Esophagus squamous epithelium (tissue), 5 donors: ENCODE measurements at places on chromosomes 7 and 10.

- DNase-seq, result no peak
These were observed 111.5 kb downstream of the NPY start for GRCh38 chr7:24395512-24395911.

GRCh38 chr7:116548506-116548905, 23.7 kb downstream of the CAV1 start:
- no peak for DNase-seq

- no peak for DNase-seq
These were observed 7.5 kb downstream of the AGK start for GRCh38 chr7:141558544-141559183.

DNA sequence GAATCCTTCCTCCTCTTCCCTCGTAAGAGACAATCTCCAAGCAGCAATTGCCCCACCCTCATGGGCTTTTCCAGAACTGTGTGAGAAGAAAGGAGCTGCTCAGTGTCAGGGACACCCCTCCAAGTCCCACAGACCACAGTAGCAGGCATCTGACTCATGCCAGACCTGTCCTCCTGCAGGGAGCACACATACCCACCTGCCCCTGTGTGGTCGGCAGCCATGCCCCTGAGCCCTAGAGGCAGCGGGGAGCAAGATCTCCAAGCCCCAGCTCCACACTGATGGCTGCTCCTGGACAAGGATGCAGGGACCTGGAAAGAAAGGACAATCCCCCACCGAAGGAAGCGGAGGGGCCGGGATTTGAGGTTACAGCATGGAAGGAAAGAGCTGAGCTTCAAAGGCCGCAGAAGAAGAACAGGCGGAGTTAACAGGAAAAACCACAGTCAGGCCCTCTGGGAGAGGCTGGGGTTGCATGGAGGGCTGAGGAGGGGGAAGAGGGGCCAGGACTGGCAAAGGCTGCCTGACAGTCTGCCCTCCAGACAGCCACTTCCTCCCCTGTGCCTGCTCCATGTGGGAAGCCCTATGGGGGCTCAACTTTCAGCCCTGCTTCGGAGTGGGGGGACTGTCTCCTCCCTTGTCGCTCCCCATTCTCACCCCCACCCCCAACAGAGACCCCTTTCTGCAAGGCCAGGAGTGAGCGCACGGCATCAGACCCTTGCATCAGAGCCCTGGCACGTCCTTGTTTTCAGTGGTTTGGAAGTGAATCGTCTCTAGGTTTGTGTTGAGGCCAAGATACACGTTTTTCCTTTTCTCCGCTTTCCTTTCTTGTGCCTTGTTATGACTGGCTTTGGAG, 46.8 kb downstream of the ASB13 start:
- DNase-seq, result no peak

DNA sequence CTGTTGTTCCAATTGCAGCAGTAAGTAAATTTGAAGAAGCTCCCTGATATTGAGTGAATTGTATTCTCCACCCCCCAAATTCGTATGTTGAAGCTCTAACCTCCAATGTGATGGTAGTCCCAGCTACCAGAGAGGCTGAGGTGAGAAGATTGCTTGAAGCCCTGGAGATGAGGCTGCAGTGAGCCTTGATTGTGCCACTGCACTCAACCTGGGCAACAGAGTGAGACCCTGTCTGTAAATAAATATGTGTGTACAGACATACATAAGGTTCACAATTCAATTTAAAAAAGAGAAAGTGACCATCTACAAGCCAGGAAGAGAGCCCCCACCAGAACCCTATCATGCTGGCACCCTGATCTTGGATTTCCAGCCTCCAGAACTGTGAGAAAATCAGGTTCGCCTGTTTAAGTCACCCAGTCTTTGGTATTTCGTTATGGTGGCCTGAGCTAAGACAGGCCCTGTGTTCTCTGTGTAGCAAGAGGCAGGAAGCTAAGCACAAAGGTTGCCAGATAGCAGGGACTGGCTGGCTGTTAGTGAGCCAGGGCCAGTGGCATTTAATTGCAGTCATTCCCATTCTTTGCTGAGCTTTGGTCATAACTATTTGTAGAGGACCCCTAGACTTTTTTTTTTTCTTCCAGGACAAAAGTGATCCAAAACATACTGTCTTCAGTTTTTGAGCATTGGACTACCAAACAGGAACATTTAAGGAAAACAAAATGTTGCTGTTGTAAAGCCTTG, 45.6 kb downstream of the AUTS2 start:
- no peak for DNase-seq

DNA sequence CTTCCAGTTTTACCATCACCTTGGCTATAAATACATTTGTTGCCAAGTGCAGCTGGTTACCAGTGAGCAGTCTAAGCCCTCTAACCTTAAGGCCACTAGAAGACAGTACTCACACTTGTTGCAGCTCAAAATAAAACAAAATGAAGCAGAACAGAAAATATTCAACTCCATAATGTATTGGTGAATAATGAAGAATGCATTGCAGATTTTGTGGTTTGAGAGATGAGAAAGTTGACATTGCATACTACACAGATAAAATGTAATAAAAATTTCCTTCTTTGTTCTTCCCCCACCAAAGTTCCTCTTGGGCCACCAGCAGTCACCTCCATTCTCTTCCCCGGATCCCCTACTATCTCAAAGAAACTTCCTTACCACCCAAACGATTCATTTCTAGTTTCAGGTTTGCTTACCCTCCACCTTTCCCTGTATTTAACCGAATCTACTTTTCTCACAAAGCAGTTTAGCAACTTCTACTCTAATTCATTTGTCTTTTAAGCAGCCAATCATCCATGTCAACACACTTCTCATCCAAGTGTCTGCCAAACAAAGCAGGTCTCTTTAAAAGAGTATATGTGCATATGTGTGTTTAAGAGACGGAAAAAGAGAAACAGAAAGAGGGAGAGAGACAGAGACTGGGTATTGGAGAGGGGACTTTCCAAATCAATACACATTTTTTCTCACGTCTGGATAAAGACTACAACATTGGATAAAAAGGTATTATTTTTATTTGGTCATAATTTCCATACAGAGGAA, 35.7 kb upstream of the PRPS1L1 start:
- DNase-seq, result no peak

DNA sequence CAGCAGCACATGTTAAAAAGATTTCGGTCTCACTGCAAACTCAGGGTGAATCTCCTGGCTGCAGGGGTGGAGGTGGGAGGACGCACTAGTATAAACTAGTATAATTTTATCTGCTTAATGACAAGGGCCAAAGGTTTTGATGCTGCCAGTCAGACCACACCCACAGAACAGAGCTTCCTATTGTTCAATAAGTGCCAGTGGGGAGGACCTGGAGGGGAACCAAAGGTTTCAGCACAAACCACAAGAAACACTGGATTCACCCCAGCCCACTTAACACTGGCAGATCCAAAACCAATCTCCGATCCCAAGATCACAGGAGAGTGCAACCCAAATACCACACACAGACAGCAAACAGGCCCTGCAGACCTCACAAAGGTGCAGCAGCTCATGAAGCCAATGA, 6.6 kb downstream of the VOPP1 start:
- no peak for DNase-seq

- DNase-seq, result no peak
These were observed 56.7 kb downstream of the LRRC4 start for GRCh38 chr7:127974446-127975035.

DNA sequence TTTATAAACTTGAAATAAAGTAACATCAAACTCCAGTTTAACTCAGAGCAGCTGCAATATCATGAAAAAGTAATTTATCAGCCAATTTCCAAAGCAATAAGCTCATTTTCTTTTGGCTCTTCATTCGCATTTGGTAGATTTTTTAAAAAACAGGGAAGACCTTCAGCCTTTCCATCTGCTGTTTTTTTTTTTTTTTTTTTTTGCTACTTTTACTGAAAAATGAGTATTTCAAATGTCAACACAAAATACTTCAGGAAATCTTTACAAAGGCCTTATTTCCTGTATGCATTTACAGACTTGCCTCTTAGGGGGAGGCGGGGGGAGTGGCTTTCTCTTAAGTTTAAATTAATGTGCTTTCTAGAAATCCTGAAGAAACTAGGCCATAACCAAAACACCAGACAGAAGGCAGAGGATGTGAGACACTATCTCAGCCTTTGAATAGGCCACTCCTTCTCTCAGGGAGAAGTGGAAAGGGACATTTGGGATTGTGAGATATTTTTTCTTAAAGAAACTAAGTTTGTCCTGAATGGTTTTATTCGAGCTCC, 91.8 kb downstream of the COL28A1 start:
- DNase-seq, result no peak

- DNase-seq, result no peak
These were observed 40.0 kb upstream of the INSIG1 start for GRCh38 chr7:155257482-155258225.

DNA sequence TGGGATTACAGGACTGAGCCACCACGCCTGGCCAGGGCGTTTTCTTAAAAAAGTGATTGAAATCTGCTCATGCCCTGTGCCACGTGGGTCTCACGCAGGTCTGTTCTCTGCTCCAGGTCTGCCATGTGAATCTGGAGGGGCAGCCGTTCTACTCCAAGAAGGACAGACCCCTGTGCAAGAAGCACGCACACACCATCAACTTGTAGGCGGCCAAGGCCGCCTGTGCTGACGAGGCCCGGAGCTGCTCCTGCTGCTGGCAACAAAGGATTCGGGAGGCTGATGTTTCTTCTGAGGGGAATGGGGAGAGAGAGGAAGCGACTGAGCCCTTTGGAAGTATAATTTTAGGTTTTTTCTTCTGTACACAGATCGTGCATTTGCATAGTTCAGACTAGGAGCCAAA, 23.6 kb upstream of the BMPR1A start:
- DNase-seq, result no peak

DNA sequence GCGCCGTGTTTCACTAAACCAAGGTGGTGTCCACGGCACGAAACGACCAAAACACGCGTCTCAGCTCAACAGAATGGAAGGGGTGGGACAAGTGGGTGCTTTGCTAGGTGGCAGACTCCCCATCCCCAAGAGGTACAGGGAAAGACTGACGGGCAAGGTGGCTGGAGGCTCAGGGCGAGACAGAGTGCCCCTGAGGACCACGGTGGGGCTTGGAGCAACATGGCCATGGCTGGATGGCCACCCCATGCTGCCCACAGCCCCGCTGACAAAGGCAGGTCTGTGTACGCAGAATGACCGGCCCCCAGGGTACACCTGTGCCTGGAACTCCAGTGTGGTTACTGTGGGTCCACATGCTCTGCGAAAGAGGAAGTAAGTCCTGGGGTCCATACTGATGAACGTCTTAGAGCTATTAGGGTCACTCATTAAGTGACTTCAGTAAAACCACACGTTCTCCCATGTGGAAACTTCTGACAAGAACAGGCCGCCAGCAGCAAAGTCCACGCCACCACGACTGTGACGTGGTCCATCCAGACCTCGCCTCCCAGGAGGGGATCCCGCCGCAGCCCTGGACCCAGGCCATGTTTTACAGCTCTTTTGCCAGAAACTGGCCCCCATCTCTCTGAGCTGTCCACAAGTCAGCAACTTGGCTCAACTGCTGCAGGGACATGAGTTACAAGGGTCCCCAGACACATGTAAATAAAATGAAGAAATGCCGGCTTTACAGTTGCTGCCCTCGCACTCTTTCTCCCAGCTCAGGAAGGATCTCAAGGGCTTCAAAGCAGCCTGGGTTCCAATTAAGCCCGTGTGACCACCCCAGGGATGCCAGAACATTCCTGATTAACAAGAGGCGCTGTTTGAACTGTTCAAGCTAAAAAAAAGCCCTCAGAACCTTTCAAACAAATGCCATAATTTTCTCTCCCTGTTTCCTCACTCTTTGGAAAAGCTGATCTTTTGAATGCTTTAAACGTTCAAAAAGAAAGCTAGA, 66.8 kb downstream of the MAD1L1 start:
- no peak for DNase-seq

DNA sequence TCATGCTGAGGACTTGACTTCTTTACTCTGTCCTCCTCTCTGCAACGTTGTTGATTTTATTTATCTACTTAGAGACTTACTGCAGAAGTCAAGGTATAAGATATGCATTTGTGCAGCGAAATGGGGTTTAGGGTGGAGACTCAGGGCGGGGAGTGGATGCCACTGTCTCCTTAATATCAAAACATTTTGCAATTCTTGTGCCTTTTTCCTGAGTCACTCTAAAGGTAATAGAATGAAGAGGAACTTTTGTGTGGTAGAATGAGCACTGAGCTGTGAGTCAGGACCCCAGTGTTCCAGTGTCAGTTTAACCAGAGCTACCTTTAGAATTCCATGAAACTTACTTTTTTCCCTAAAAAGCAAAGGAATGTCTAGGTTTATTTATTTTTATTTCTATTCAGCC, 78.2 kb downstream of the VTI1A start:
- DNase-seq, result no peak

DNA sequence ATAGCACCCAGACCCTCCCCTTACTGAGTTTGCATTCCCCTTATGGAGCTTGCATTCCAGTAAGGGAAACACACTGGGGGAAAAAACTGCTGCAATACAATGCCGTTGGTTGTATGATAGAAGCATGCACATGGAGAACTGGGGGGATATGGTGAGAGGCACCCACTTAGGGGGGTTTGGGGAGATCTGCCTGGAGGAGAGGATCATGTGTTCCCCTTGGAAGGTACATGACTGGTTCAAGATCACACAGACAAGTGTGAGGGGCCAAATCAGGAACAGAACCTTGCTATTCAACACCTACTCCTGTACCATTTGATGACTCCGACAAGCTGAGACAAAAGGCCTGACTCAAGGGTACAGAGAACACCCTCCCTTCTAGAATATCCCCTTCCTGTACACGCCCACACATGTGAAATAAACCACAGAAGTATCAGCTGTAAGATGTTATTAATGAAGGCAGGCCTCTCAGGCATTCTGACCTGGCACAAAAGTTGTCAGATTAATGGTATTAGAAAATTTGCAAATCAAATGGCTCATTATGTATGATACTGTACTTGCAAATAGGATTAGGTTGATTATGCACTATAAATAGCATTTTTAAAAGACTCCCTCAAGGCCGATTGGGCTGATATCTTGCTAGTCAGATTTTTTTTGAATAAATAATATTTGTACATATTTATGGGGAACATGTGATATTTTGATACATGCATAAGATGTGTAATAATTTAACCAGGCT, 122.2 kb downstream of the NPY start:
- DNase-seq, result no peak

DNA sequence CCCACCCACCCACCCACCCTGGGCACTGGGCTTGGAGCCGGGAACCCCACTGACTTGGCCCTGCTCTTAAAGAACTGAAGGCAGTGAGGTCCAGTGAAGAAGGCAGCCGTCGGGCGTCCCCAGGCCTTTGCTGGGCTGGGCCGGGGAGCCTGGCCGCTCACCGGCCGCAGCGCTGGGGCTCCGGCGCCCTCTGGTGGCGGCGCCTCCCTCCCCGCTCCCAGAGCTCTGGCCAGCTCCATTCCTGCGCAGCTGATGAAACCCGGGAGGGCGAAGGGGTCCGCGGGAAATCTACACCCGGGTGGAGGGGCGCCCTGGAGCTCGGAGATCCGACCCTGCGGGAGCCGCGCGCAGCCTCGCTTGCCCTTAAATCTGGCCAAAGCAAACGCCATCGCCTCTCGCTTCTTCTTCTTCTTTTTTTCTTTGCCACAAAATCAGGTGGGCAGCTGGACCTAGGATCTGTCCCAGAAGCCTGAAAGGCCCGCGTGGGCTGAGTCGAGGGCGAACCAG, 1.7 kb upstream of the CXCL12 start:
- DNase-seq, result no peak

GRCh38 chr10:27743877-27744801, 1.5 kb downstream of the MKX start:
- no peak for DNase-seq

- no peak for DNase-seq
These were observed 63.5 kb downstream of the DNAJB6 start for GRCh38 chr7:157400171-157400860.
